Left ventricle myocardium inferior (tissue), 1 donor: ENCODE measurements at places on chromosomes 2 and 18. TPM values are rescaled to one million over a fixed set of nuclear protein-coding genes. Genes with fewer than 3 reads are reported as not detected.

DNA sequence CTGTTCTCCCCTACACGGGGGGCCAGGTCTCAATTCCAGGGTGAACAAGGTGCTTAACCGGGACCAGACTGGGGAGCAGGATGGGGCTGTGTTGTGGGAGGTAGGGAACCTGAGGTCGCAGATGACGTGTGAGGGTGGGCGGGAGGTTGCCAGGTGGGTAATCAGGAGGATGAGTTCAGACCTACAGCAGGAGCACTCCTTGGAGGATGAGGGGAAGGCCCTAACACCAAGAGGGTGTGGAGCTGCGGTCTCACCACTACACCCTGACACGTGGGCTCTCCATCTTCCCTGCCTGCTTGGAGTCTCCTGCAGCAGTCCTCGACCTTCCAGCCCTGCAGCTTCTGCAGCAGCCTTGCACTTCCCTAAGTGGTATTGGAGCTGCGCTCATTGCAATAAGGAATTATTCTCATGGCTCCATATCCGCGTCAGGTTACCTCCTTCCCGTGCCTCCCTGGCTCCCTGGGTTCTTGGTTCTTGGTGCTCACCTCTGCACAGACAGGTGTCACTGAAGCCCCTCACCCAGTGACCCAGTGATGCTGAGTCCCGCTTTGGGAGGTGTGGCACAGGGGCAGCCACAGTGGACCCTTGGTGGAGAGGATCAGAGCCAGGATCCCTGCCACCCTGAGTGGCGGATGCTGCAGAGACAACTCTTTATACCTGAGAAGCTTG, 15.5 kb downstream of the SH3BP4 start:
- H3K4me1 ChIP-seq: peaks cover 43% of the 10 kb centered on the region
- H3K27me3 ChIP-seq: no peaks in the 10 kb centered on the region
- H3K27ac ChIP-seq: no peak overlapping the region
- H3K36me3 ChIP-seq: no peaks in the 10 kb centered on the region
- DNase-seq: no peak

- no peak overlapping the region for H3K4me3 ChIP-seq
- no peak for DNase-seq
- H3K4me1 ChIP-seq: peaks cover 3% of the 10 kb centered on the region
- H3K36me3 ChIP-seq: no peaks in the 10 kb centered on the region
- no peak overlapping the region for H3K27ac ChIP-seq
These were observed 109.4 kb upstream of the LYPD6 start for GRCh38 chr2:149221002-149221401.

DNA sequence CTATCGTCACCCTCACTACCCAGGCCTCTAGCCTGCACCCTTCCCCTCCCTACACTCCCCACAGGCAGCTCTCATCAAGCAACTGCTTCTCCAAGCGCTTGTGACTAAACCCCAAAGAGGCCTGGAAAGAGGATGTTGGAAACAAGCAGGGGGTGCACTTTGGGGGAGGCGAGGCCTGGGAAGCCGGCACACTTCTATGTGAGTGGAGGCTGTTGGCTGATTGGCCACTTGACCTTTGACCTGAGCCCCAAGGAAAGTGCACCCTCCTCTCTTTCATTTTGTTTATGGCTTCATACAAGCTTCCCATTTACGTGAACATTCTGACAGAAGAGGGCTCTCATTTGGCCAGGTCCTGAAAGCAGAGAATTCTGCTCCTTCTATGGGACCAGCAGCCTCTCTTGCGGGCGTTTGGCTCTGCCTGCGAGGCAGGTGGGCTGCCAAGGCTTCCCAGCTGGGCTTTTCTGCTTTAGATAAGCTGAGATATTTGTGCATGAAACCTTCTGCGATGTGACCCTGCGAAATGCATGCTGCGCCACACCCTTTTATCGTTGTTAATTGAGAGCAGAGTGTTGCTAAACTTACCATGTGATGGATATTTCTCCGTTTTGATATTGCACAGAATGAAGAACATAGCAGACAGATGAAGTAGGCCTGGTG, 134.8 kb upstream of the NCK2 start:
- H3K27ac ChIP-seq: no peak overlapping the region
- H3K4me1 ChIP-seq: peaks cover 17% of the 10 kb centered on the region
- no peaks in the 10 kb centered on the region for H3K36me3 ChIP-seq
- H3K27me3 ChIP-seq: no peaks in the 10 kb centered on the region

GRCh38 chr2:47833516-47833968, 50.6 kb downstream of the MSH6 start:
- no peak overlapping the region for H3K4me3 ChIP-seq
- peaks cover 97% of the 10 kb centered on the region for H3K36me3 ChIP-seq
- no peak overlapping the region for H3K27ac ChIP-seq
- H3K27me3 ChIP-seq: no peaks in the 10 kb centered on the region
- no peak for DNase-seq
- peaks cover 2% of the 10 kb centered on the region for H3K4me1 ChIP-seq

DNA sequence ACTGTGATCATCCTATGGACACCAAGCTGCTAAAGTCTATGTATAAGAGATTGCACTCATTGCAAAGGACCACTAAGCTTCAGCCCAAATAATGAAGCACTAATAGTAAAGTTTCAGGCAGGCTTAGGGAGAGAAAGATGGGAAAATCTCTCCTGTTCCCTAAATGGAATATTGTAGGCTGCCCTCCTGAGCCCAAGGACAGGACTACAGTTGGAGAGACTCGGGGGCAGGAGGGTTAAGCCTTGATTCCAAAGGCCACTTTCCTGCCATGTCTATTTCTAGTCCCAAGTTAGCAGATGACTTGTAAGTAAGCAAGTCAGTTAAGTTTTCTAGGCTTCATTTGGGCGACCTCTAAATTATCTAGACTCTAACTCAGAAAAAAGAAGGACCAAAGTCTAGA, 9.0 kb downstream of the TMEM247 start:
- H3K27ac ChIP-seq: peak overlapping the region; percentile 81
- H3K36me3 ChIP-seq: no peaks in the 10 kb centered on the region
- H3K4me1 ChIP-seq: peaks cover 49% of the 10 kb centered on the region
- no peaks in the 10 kb centered on the region for H3K27me3 ChIP-seq

FBLN7 gene
- total RNA-seq: 0.60 TPM
